Muscle of back (tissue), 13 donors: ENCODE measurements at places on chromosomes 1 and 21. TPM values are rescaled to one million over a fixed set of nuclear protein-coding genes. Genes with fewer than 3 reads are reported as not detected.

Gene CATSPERE
- 0.99 TPM for polyA plus RNA-seq

Gene CYP2J2
- polyA plus RNA-seq = 46.6 TPM

DNA sequence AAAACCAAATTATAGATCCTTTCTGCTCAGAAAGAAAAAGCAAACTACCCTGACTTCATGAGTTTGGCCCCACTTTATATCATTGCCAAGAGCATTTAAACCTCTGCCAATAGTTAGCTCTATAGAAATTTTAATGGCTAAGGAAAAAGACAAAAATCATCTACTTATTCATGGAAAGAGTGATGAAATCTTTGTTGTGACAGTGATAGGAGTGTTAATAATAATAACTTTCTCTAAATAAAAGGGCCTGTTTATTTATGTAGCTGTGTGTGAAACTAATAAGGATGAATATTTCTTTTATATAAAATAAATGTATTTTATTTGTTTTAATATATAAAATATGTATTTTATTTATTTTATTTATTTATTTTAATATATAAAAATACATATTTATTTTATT lies 6.4 kb downstream of the CHODL start:
- DNase-seq = peak; percentile 44

Gene GSTM5
- 9.9 TPM for polyA plus RNA-seq

- DNase-seq = no peak
Observed at GRCh38 chr1:240612811-240613210, 856 bp upstream of the GREM2 start.

DNA sequence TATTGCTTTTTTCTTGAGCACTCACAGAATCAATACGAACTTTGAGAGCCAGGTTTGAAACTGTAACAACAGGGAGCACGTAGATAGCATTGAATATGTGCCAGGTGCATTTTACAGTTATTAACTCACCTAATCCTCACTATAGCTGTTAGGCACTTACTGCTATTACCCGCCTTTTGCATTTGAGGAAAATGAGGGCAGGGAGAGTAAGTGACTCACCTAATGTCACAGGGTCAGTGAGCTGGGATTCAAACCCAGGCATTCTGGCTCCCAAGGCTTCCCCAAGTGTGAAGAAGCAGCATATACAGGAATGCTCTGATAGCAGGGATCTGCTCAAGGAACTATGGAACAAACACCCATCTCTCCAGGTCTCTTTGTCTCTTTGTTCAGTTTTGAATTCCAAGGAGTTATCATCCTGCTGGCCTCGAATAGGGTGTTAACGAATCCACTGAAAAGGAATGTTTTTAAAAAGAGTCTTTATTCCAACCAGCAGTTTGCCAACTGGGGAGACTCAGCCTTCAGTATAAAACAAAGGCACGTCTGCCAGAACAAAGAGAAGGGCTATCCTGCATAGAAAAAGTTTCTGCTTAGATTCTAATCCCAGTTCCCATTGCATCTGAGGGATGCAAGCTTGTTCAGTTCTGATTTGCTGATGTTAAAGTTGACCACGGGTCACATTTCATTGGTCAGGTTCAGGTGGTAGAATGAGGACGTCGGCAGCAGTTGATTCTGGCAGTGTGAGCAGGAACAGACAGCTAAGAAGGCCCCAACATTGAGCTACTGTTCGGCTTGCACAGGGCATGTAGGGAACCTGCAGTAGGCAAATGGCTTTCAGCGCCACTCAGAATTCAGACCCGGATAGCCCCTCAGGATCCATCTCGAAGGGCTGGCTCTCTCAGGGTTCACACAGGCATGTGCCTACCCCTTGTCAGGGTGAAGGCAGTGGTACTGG lies 22.1 kb downstream of the TRIM67 start:
- DNase-seq = no peak

Gene WNT3A
- not detected for polyA plus RNA-seq

DNA sequence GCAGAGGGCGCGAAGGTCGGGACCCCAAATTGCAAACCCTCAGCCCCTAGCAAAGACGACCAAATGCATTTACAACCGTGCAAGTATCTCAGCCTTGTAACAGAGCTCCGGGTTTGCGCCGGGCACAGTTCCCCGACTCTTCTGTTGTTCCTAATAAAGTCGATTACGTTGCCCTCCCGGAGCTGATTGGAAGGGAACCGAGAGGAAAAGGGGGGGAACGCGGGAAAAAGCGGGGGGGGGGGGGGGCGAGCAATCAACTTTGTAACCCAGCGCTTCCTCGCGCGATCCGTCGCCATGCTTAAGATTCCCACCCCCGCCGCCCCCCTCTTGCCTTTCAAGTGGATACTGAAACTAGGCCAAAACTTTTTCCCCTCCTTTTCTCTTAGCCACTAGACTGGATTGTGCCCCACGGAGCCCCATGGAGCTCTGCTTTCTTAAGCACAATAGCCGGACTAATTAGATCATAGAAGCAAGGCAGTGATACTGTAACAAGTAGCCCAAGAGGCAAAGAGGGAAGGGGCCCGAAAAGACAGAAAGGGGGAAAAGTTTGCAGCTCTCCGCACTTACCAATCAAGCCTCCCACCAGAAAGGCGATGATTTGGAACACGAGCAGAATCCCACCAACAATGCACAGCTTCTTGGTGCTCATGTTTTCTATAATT lies 565 bp downstream of the WLS start:
- DNase-seq = peak; percentile 79
